Cerebellar nuclear complex (tissue), 1 donor: ENCODE measurements at places on chromosomes 13 and 19.
A peak's percentile ranks its signal among the peaks of the same experiment; 100 is the strongest.

DNA sequence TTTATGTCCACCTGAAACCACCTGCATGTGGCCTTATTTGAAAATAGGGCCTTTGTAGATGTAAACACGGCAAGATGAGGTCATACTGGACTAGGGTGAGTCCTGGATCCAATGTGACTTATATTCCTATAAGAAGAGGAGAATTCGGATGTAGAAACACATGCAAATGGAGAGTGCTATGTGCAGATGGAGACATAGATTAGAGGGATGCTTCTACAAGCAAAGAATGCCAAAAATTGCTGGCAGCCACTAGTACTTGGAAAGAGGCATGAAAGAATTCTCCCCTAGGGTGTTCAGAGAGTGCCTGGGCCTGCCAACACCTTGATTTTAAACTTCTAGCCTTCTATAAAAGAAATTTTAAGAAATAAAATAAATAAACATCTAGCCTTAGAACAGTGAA is 226.1 kb downstream of the RFC3 start:
- DNase-seq: peak; percentile 5

- DNase-seq: no peak
Observed at GRCh38 chr19:51398096-51398704, 7.8 kb upstream of the C19orf84 start.

DNA sequence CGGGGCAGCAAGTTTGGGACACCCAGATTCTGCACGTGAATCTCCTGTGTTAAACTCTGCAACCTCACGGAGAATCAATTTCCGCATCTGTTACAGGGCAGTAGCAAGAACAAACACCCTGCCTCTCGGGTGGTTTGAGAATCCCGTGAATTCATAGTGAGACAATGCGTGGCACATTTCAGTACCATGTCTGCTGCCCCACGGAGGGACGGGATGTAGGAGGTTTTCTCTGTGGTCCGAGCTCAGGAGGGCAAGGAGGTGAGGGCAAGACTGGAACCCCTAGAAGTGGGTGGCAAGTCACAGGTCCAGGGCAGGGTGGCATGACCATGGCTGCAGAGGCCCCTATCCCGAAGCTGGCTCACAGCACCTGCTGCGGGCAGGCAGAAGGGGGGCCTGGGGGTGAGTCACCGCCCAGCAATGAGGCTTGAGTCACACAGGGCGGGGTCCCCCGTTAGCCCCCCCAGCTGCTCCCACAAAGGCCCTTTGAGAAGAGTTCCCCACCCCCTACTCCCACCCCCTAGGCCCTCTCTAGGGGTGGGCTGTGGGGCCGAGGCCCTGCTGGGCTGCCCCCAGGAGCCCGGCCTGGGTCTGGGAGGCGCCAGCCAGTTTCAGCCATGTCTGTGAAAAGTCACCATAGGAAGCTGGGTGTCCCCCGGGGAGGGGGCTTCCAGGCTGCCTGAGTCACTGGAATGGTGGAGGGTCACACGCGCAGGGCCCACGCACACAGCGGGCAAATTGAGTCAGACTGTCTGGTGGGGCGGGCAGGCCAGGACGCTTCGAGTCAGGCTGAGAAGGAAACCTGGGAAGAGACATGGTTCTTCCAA is 25.8 kb upstream of the NANOS3 start:
- DNase-seq: no peak

DNA sequence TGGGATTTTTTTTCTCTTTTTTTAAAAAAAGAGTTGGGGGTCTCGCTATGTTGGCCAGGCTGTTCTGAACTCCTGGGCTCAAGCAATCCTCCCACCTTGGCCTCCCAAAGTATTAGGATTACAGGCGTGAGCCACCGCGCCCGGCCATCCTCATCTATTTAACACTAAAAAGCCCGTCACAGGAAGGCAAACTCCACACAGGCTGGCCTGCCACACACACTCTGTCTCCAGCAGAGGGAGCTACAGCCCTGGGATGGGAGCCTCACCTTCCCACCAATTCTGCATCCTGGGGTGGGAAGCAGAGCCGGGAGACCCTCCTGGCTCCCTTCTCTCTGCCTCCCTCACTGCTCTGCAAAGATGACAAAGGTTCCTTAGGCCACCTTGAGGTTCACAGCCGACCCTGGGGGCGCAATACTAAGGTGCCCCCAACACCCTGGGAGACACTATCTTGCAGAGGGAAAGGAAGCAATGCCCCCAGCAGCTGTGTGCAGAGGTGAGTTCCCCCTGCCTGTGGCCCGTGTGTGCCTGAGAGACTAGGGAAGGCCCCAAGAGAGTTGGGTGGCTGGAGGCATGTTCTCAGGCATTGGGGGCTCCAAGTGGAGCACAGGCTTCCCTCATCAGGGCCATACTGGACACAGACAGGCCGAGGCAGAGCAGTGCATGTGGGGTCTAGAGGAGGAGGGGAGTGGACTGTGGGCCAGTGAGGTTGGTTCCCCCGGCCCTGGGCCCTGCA is 27.4 kb upstream of the TIMM44 start:
- no peak for DNase-seq

DNA sequence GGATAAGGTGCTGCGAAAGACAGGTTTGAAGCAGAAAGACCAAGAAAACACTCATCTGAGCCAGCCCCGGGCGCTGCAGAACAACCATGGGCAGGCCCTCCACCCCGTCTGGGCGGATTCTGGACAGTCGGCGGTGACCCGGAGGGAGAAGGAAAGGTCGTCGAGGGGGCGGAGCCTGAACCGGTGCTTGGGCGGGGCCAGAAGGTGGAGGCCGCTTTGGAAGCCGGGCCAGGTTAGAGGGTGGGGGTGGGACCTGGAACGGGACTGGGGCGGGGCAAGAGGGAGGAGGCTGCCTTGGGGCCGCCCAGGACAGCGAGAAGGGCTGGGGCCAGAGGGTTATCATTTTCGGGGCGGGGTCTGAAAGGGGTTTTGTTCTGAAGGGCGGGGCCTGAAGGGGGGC is 5.0 kb upstream of the ZNF765 start:
- DNase-seq: no peak
